CD4-positive, CD25-positive, alpha-beta regulatory T cell (primary cell): ENCODE measurements at places on chromosomes 5 and 9. TPM values are rescaled to one million over a fixed set of nuclear protein-coding genes. Genes with fewer than 3 reads are reported as not detected.

DNA sequence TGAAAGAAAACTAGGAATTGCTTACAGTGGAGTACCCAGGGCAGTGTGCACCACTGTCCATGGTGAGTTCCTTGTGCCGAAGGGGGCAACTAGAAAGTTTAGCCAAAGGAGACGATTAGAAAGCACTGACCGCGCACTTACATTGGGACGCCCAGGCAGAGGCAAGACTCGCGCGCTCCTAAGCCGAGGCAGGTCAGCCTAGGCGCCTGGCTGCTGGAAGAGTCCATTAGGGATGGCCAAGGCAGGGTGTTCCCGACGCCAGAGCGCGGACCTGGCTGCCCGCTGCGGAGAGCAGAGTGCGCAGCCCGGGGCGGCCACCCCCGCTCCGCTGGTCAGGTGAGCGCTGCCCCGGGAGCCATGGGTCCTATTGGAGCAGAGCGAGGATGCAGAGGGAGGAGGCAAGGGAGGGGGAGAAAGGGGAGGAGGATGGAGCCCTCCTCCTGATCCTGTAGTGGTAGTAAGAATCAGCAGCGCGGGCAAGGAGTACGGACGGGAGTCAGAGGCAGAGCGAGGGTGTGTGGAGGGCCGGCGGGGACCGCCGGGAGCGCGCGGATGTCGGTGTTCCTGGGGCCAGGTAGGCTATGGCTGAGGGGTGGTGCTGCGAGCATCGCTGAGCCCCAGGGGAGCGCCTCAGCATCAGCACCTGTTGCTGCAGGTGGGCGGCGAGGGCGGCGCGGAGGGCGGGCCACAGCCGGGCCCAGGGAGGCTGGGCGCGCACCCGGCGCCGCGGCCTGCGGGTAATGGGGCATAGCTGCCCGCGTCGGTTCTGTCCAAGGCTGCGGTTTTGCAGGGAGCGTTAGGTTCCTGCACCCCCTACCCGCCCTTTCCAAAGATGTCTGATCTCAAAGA is at the start of gene ADGRV1:
ADGRV1 (plus strand) TSS at position 454 of the 849 bp plus-strand sequence; CDS start at position 553, 99 bp downstream.
- peaks cover 3% of the 10 kb centered on the region for H3K4me1 ChIP-seq
- peaks cover 45% of the 10 kb centered on the region for H3K27me3 ChIP-seq
- no peak within 1 kb of the TSS for H3K4me3 ChIP-seq
- no peaks in the 10 kb centered on the region for H3K36me3 ChIP-seq
- no peak within 1 kb of the TSS for H3K27ac ChIP-seq

Gene RASEF
- polyA plus RNA-seq: not detected

Gene ENTPD2
- not detected for polyA plus RNA-seq

Gene BARHL1
- polyA plus RNA-seq: not detected

- peaks cover 1% of the 10 kb centered on the region for H3K27me3 ChIP-seq
- H3K27ac ChIP-seq: no peak overlapping the region
Measured at GRCh38 chr9:95742821-95743220, 132.7 kb upstream of the ERCC6L2 start.

DNA sequence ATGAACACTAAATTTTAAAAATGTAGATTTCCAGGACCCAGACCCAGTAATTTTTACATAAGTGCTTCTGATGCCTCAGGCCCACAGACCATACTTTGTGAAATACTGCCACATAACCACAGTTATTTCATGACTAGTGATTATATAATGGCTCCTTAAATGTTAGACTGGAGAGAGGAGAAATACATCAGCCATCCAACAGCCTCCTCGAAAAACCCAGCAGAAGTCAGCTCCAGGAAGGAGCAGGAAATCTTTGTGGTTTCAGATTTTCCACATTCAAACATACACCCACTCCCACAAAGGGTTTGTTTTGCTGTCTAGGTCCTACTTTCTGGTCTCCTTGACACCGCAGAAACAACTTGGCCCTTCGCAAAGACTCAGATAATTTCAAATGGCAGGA is 455.2 kb downstream of the DTWD2 start:
- no peaks in the 10 kb centered on the region for H3K36me3 ChIP-seq
- H3K27me3 ChIP-seq: no peaks in the 10 kb centered on the region
- H3K4me3 ChIP-seq: no peak overlapping the region

DNA sequence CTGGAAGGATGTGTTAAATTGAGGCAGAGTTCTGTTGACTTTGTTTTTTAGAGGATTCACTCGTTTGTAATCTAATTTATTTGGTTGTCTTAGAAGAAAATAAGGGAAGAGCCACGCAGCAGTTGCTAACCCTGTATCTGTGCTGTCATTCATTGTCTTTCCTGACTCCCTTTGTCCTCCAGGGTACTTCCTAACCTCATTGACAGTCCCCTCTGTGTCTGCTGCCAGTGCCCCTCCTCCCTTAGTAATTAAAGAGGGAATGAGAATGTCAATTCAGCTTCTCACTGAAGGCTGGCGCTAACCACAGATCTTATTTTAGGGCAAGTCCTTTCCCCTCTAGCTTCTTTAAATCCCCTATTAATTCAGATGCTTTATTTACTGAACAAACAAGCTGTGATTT is 84.0 kb downstream of the MAST4 start:
- H3K27me3 ChIP-seq: no peaks in the 10 kb centered on the region
- H3K27ac ChIP-seq: no peak overlapping the region
- H3K4me3 ChIP-seq: no peak overlapping the region
- H3K4me1 ChIP-seq: no peaks in the 10 kb centered on the region

DNA sequence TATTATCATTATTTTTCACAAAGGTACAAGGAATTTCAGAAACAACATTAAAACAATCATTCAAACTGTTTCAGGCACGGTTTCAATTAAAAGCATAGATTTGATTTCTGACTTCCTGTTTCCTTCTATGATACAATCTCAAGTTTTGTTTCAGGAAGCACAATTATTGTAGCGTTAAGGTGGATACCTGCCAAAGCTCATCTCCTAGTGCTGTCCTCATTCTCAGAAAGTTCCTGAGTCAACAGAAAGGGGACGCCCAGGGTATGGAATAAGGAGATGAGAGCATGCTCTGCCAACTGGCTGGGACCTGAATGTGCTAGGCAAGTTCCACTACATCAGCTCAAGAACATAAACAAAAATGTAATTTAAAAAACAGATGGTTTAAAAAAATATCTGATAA is 2.0 kb upstream of the TRIM14 start:
- H3K4me3 ChIP-seq: peak overlapping the region; percentile 73
- no peaks in the 10 kb centered on the region for H3K27me3 ChIP-seq
- H3K36me3 ChIP-seq: peaks cover 17% of the 10 kb centered on the region
- peak overlapping the region; percentile 79 for H3K27ac ChIP-seq

DNA sequence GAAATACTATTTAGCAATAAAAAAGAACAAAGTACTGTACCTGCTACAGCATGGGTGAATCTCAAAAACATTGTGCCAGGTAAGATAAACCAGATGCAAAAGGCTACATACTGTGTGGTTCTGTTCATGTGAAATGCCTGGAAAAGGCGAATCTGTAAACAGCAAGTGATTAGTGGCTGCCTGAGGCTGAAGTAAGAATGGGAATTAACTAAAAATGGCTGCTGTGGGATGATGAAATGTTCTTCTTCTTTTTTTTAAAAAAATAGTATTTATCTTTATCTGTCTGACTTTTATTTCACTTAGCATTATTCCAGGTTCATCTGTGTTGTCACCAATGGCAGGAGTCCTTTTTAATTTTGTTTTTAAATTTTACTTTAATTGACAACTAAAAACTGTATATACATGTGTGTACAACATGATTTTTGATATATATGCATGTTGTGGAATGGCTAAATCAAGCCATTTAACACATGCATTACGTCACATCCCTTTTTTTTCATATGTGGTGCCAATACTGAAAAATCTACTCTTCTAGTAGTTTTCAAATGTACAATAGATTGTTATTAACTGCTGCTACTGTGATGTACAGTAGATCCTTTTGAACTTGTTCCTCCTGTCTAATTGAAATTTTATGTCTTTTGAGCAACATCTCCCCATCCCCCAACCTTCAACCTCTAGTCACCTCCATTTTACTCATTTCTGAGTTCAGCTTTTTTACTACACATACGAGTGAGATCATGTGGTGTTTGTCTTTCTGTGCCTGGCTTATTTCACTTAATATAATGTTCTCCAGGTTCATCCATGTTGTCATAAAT is 62.9 kb upstream of the TNFAIP8 start:
- peaks cover 8% of the 10 kb centered on the region for H3K36me3 ChIP-seq
- DNase-seq: no peak
- peaks cover 45% of the 10 kb centered on the region for H3K4me1 ChIP-seq
- peak overlapping the region; percentile 33 for H3K27ac ChIP-seq
